ENCODE measurements at places on chromosomes 4 and X.

DNA sequence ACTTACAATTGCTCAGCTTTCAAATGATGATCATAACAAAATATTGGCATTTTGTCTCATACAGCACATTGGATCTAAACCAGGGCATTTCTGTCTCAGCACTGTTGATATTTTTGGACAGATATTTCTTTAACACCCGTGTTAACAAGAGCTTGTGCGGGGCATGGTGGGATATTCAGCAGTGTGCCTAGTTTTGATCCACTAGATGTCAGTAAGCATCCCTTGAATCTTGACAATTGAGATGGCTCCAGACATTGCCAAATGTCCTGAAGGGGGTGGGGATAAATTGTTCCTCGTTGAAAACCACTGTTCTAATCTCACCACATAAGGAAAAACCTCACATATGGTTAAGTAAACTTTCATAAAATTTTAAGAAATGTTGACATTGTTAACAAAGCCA is 806.3 kb downstream of the STIM2 start:
- DNase-seq, result no peak

- no peak for DNase-seq
These were observed 38.6 kb downstream of the ADGRA3 start for GRCh38 chr4:22477136-22477812.

DNA sequence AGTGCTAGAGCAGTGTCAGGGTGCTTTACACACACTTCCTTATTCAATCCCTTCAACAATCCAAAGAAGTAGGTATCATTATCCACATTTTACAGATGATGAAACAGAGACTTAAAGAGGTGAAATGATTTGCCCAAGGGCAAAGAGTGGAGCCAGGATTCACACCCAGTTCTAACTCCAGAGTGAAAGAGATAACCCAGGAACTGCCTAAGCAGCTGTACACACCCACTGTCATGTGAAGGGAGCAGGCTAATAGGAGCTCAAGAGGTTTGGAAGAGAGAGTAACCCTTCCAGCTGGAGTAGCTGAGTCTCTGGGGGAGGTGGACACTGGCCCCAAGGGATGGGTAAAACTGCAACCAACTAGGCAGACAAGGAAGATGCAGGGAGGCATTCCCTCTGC is 92.5 kb downstream of the FBXL5 start:
- no peak for DNase-seq

DNA sequence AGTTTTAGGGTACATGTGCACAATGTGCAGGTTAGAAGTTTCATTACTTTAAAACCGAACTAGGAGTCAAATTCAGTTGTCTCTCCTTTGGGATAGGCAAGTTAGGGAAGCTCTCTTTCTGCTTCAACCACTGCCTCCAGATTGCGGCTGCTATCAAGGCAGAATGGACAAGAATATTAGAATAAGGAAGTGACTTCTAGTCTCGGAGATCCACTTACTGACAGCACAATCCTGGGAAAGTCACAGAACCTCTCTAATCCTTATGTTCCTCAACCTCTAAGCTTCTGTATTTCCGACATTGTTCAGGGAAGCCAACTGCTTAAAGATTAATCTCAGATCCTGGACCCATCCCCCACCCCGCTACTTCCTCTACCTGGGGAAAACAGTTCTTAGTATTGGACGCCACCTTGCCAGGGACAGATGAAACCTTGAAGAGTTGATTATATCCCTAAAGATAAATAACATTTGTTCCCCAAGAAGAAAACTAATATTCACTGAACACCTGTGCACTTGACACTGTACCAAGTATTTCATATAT is 2.1 kb downstream of the NUP62CL start:
- no peak for DNase-seq

- DNase-seq, result no peak
These were observed 1.4 kb upstream of the ARHGAP6 start for GRCh38 chrX:11666952-11667685.

GRCh38 chr4:77669946-77670590 is 64.4 kb downstream of the CXCL13 start:
- no peak for DNase-seq

DNA sequence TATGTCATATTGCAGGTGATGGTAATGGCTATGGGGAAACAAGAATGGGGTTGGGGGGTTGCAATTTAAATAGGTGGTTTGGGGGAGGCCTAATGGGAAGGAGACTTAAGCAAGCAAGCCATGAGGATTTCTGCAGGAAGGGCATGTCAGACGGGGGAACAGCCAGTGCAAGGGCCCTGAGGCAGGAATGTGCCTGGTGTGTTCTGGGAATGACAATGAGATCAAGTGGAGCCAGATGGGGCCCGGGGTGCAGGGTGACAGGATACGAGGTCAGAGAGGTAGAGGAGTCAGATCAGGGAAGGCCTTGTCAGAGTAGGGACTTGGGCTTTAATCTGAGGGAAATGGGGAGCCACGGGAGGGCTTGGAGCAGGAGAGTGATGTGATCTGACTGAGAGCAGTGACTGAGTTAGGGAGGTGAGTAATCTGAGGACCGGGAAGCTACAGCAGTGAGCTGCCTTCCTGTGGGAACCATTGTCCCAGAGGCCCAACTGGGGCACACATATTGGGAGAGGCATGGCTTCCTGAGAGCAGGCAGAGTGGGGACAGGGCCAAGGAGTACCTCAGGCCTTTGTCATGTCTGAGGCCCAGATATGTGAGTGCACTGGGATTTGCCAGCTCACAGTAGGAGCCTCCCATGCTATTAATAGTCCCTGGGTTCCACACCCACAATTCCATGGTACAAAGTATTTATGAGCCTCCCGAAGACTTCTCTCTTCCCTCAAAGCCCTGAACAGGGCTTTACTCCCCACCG is 139.8 kb downstream of the BCOR start:
- DNase-seq, result no peak

- no peak for DNase-seq
These were observed 5.1 kb downstream of the USP27X start for GRCh38 chrX:49884290-49884862.

DNA sequence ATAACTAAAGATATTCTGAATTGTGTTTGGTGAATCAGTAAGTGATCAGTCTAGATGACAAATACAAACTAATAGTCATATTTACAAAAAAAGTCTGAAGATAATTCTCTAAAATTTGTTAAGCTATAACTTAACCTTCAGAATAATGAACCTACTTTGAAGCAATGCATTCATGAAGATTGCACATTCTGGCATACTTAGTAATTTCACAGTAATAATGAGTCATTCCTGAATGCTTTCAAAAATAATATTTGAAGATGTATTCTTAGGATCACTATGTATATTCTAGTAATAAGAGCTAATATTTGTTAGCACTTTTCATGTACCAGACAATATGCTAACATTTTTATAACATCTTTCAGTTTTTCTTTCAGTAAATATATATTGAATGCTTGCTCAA is 756.7 kb upstream of the SLIT2 start:
- DNase-seq, result no peak

DNA sequence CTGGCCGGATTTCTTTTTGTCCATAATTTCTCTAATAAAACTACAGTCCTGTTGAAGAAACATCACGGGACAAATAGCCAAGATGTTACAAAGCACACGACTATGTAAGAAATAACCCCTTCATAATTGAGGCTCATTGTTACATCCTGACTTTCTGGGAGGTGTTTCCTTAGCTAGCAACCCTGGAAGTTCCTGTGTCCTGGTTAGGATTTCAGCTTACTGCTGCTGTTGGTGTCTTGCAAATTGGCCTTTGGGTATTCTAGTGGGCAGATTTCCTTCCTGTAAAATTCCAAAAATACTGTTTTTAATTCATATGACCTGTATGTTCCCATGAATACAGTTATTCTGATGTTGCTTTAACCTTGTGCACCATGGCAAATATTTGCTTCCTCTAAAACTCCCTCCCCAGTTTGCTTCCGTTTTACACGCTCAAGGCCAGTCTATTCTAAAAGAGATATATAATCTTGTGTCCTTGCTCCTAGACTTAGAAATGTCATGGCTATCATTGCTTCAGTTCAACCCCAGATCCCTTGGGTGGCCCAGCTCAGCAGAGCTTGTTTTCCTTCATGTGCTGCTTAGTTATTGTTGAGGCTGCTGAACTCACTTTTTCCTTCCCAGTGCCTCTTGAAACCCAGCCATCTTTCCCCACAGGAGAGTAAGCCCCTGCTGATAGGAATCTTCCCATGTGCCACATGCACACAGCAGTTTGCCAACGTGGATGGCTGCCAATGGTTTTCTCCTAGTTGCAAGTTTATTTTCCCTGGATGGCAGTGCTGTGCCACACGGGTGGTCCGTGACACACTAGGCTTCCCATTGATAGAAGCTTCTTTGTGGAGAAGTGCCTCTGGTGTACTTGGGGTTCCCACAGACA is 75.8 kb downstream of the TSPAN7 start:
- DNase-seq, result peak; percentile 25

- DNase-seq, result no peak
These were observed 18.4 kb upstream of the ZNF41 start for GRCh38 chrX:47501226-47502074.

GRCh38 chr4:145755802-145756201 is 75.9 kb downstream of the C4orf51 start:
- no peak for DNase-seq

- DNase-seq, result peak; percentile 20
These were observed 2.7 kb downstream of the FAT4 start for GRCh38 chr4:125317525-125317877.

DNA sequence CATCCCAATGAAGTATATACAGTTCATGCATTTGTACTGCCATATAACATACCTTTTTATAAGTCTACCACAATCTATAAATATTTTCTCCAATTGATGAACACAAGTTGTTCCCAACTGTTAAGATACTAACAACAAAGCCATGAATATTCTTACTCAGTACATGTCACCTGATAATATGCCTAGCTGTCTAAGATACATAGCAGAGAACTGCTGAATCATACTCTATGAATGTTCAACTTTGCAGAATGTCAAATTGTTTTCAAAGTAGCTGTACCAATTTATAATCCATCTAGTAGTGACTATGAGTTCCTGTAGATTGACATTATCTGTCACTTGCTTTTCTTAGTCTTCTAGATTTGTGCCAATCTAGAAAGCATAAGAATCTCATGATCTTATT is 84.9 kb downstream of the RAB28 start:
- no peak for DNase-seq

- no peak for DNase-seq
These were observed 8.3 kb upstream of the RAP2C start for GRCh38 chrX:132227383-132228112.

DNA sequence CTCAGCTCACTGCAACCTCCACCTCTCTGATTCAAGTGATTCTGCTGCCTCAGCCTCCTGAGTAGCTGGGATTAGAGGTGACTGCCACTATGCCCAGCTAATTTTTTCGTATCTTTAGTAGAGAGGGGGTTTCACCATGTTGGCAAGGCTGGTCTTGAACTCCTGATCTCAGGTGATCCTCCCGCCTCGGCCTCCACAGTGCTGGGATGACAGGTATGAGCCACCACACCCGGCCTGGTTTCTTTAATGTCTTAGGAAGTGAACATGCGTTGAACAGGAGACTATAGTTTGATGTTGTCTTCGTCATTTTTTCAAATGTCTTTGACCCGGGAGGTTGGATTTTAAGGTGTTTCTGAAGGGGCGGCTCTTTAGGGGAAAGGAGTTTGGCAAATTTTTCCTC is 91.0 kb downstream of the DHRSX start:
- DNase-seq, result no peak

GRCh38 chr4:147049946-147050345 is 104.3 kb upstream of the TTC29 start:
- DNase-seq, result no peak

- no peak for DNase-seq
These were observed 51.9 kb downstream of the CPZ start for GRCh38 chr4:8644461-8644891.

DNA sequence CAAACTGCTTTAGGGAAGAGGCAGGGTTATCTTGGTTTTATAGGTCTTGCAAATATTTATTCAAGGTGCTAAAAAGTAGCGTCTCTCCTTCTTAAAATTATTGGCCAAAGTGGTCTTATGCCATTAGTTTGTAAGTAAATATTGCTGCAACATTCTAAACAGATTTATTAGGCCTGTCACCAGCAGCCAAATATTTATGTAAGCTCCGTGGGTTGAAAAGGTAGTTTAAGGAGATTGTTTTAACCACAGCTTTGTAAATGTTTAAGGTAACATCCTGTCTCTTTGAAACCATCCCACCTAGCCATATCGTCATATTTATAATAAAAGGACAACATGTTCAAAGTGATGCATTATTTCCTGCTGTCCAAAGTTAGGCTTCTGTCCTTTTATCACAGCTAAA is 210.1 kb upstream of the LNX1 start:
- DNase-seq, result no peak

- DNase-seq, result no peak
These were observed 198.4 kb upstream of the SFRP2 start for GRCh38 chr4:153987291-153987690.

DNA sequence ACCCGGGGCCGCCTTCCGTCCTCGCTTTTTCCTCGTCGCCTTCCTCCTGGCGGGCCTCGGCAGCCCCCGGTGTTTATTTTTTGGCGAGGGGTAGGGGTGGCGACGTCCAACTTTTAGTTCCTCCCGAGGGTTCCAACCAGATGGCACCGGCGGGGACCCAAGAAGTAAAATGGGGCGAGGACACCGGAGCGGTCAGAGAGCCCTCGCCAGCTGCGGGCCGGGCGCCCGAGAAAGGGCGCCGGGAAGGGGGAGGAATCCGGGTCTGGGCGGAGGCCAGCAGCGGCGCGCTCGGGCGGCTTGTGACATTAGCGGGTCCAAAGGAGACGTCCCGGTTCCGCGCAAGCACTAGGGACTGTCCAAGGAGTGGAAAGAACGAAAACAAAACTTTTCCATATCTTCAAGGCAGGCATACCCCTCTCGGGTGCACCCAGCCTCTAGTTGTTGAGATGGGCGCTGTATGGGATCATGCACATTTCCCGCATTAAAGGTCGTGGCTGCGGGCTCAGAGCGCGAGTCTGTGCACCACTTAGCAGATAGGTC is 691 bp upstream of the USP46 start:
- peak; percentile 58 for DNase-seq

DNA sequence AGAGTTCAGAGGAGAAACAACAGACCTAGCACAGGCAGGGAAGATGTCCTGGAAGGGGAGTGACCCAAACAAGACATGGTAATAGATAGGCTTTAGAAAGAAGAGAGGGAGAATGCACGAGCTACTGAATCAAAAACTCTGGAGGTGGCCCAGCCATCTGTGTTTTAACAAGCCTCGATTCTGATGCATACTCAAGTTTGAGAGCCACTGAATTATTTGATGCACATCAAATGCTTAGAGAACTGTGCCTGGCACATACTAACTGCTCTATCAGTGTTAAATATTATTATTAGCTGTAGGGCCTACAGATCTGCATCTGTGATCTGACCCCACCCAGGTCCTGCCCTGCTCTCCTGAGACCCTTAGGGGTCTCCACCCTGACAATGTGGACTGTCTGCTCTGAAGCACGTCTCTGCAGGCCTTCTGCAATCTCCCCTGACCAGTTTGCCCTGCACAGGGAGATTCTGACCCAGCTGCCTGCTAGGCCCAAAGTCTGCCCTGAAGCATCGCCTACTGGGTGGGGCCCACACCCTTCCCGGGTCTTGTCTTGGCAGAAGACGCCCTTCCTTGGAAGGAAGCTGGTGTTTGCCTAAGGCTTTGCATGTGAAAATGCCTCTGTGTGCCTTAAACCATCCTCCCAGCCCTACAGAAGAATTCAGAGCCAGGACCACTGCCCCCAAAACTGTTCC is 201.5 kb upstream of the KLF3 start:
- DNase-seq, result no peak
